ENCODE measurements at places on chromosomes 12 and 14. TPM values are rescaled to one million over a fixed set of nuclear protein-coding genes. Genes with fewer than 3 reads are reported as not detected.

The COL2A1 gene
- total RNA-seq: not detected

The PIANP gene
- 0.97 TPM for total RNA-seq

The CCDC177 gene
- not detected for total RNA-seq

The ADAM21 gene
- not detected for total RNA-seq

The APEX1 gene
- 259 TPM for total RNA-seq

The XRCC3 gene
- total RNA-seq: 27.3 TPM

Measured in A549 treated with ZK216348 at 1 μM for 4 hours (cell line).